ENCODE measurements at places on chromosomes 7 and 10.

GRCh38 chr10:43952760-43953159 lies 304.1 kb upstream of the ZNF32 start:
- no peak for DNase-seq

DNA sequence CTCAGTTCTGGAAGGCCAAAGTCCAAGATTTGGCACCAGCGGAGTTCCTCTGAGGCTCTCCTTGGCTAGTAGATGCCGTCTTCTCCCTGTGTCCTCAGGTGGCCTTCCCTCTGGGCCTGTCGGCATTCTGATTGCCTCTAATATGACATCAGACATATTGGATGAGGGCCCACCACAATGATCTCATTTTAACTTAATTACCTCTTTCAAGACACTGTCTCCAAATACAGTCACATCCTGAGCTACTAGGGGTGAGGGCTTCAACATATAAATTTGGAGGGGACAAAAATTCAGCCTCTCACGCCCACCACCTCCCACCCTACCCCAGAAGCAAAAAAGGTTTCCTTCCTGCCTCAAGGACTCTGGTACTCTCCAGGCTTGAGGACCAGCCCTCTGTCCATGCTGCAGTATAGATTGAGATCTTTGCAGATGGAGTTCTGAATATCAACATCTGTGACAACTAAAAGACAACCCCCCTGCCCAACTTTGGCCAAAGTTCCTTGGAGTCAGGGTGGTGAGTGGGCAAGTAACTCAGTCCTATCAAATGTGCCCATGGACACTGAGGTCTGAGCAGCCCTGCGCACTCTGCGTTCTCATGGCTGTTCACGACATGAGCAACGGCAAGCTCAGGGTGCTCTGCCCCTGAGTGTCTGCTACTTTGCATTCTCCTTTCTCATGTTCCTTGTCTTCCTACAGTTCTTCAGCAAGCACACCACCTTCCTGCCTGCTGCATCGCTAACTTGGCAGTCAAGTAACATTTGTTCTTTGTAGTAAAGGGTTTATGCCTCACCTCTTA lies 11.5 kb downstream of the TMEM176B start:
- DNase-seq = no peak

DNA sequence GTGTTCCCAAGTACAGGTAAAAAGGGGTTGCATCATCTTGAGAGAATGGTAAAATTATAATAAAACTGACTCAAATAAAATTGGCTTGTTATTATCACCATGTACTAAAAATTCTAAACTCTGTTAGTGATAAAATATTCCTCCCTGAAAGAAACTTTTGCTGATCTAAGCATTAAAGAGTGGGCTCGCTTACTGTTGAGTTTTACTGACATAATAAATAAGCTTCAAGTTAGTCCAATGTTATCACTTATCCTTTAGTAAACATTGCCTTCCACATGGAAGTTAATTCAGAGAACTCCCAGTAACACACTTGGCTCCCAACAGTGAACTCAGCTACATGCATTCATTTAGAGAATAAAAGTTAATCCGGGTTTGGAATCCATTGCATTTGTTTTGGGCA lies 456.4 kb downstream of the PLXDC2 start:
- DNase-seq = no peak

- no peak for DNase-seq
Observed at GRCh38 chr10:49678827-49679479, 498 bp upstream of the C10orf53 start.

- no peak for DNase-seq
Observed at GRCh38 chr10:129879655-129880054, 84.4 kb downstream of the EBF3 start.

GRCh38 chr10:27245836-27246235 lies 5.2 kb upstream of the ACBD5 start:
- DNase-seq = no peak

DNA sequence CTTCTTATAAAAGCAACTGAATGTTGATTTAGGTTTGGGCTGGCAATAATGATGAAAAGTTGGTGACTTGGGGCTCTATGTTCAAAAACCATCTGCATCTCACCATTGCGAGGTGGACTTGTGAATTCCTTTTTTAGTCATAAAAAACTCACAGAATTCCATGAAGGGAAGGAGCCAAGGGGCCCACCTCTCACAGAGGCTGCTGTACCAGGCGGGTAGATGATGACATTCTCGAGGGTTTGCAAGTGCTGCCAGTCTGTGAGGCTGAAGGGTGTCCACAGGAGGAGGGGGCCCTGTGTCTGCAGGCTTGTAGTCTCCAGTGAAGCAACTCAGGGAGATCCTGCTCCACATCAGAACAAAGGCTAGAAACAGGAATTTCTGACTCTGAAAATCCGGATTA lies 195.5 kb upstream of the ZNF32 start:
- DNase-seq = no peak

DNA sequence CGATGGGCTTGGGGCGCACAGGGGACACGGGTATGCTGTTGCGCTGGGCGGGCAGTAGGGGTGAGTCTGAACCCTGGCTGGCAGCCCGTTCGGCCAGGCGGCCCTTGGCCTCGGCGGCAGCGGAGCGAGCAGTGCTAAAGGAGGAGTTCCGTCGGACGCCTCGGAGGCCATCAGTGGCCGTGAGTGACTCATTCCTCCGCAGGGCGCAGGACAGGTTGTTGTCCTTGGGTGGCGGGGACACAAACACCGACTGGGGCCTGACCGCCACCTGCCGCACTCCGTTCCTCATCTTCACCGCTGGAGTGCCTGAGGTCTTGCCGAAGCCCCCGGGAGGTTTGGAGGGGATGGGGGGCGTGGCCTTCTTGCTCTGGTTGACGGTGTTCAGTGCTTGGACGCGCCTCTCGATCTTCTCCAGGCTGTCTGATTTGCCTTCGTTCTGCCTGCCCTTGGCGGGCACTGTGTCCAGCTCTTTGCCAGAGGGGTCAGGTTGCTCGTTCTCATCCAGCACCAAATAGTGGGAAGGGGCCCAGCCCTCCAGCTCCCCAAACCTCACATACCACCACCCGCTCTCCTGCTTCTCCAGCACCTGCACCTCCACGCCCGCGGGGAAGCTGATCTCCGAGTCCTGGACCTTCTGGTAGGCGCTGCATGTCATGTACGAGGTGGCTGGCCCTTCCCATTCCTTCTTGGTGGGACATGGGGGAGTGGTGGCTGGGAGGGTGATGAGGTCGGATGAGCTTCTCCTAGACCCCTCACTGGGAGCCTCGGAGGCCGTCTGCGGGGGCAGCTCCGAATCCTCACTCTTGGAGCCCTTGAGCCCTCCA lies 108.7 kb downstream of the NEURL1 start:
- DNase-seq = no peak

DNA sequence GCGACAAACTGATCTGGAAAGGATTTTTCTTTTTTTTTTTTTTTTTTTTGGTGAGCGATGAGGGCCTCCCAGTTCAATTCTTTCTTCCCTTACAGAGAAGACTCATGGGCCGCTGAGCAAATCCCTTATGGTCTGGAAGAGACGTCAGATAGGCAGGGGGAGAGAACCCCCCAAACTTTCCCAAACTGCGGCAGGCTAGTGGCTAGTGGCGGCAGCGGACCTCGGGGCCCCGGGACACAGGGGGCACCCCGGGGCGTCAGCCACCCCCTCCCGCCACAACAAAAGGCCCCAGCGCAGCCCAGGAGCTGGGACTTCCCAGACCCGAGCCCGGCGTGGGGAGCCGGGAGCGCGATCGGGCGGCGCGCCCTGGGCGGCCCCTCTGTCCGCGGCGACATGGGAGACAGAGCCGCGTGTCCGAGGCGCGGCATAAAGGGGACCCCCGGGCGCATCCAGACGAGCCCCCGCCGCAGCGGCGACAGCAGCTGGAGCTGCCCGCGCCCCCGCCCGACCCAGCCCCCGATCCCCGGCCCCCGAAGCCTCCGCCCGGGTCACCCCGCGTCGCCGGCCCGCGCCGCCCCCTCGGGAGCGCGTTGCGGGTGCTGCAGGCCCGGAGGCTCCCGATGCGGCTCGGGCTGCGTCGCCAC lies 755 bp downstream of the FAM171A1 start:
- no peak for DNase-seq

DNA sequence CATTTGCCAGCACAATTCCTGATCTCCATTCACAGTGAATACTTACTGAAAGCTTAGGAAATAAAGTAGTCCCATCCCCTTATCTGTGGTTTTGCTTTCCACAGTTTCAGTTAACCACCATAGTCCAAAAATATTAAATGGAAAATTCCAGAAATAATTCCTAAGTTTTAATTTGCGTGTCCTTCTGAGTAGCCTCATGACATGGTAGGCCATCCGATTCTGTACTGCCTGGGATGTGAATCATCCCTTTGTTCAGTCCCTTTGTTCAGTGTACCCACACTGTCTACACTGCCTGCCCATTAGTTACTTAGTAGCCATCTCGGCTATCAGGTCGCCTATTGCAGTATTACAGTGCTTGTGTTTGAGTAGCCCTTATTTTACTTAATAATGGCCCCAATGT lies 14.2 kb downstream of the RAB11FIP2 start:
- DNase-seq = no peak

DNA sequence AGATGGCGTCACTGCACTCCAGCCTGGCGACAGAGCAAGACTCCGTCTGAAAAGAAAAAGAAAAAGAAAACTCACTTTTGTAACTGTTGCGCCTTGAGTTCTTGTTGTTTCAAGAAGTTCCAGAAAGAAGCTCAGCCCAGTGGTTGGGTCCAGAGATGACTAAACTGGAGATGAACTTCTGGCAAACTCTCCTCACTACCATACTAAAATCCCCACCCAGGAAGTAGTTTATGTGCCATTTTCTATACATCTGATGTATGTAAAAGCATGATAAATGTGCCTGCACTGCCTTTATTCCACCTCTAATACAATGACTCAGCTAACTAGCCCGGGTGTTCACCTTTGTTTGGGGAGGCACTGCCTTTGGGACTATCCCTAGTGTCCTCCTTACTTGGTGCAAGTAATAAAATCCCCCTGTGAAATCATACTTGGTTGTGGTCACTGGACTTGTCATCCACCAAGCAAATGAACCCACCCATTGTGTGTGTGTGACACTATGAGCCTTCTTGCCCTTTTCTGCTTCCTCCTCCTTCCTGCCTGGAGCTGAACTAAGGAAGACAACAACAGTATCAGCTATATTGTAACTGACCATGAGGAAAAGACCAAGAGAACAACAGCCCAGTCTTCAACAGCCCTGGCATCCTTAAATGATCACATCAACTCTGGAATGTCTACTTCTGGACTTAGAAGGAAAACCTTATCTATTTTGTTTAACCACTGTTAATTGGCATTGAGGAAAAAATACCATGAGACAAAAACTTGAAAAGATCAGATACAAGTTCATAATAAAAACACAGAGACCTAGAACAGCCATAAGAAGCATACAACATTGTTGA lies 33.6 kb downstream of the JMJD1C start:
- no peak for DNase-seq

DNA sequence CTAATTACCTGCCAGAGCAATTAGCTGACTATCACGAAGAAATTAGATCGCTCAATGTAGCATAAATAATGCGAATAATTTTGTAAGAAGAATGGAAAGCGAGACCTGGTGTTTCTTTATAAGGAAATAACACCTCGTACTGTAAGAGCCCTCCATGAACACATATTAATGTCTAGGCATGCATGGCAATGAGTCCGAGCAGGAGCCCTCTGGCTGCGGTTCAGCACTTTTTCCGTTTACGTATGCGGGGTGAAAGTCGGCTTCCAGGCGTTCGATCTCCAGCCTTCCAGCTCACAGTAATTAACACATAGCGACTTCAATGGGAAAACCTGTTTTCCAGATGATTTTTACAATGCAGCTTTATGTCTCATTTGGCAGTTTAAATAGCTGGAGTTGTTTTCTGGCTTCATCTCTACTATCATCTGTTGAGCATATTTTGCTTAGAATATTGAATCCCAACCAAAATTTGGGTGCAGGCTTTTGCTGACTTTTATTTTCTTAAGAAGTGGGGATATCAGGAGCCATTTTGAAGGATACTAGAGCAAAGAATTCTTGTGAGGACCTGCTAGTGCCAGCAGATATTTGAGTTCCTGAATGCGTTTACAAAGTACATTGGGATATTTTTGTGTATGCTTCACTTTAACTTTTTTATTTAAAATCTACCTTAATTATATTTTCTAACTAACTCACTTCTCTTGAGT lies 7.2 kb upstream of the SP8 start:
- no peak for DNase-seq
